AML-193 (cell line): ENCODE measurements at places on chromosomes 3 and 15.

- no peak for DNase-seq
Measured at GRCh38 chr3:114660808-114661207, 367.0 kb downstream of the TIGIT start.

GRCh38 chr3:139238281-139239030 is 105.4 kb upstream of the MRPS22 start:
- DNase-seq, result no peak

- DNase-seq, result no peak
Measured at GRCh38 chr3:190485830-190486532, 27.9 kb upstream of the IL1RAP start.

DNA sequence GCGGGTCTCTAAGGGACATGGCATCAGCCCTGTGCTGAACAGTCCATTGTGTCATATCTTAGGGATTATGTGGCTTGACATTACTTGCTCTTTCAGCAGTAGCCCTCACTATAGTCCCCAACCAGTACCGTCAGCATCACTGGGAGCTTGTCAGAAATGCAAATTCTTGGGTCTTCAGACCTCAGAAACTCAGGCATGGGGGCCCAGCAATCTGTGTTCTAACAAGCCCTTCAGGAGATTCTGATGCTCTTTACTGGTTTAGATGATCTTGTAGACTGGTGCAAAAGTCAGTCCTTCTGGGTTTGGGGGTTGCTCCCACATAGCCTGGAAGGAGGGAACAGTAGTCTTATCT is 39.0 kb upstream of the TRAK1 start:
- no peak for DNase-seq

DNA sequence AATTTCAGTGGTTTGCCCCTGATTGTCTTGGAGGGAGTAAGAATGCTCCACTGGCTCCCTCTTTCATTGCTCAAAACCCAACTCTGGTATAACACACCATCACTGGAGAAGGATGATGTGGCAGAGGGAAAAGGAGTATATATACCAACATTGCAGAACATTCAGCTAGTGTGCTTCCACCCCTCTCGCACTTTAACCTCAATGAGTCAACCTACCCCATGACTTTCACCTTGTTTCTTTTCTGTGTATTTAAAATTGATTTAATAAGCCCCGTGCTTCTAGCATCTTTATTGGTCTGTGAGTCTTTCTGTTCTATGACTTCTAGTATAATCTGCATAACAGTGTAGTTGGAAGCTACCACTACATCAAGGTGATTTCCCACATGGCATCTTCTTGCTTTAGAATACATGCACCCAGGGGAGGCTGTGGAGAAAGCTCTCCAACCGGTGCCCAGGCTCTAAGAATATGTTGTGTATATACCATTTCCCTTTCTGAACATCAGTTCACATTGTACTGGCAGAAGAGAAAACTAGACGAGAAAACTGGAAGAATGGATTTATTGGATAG is 595.1 kb upstream of the TGFBR2 start:
- no peak for DNase-seq

DNA sequence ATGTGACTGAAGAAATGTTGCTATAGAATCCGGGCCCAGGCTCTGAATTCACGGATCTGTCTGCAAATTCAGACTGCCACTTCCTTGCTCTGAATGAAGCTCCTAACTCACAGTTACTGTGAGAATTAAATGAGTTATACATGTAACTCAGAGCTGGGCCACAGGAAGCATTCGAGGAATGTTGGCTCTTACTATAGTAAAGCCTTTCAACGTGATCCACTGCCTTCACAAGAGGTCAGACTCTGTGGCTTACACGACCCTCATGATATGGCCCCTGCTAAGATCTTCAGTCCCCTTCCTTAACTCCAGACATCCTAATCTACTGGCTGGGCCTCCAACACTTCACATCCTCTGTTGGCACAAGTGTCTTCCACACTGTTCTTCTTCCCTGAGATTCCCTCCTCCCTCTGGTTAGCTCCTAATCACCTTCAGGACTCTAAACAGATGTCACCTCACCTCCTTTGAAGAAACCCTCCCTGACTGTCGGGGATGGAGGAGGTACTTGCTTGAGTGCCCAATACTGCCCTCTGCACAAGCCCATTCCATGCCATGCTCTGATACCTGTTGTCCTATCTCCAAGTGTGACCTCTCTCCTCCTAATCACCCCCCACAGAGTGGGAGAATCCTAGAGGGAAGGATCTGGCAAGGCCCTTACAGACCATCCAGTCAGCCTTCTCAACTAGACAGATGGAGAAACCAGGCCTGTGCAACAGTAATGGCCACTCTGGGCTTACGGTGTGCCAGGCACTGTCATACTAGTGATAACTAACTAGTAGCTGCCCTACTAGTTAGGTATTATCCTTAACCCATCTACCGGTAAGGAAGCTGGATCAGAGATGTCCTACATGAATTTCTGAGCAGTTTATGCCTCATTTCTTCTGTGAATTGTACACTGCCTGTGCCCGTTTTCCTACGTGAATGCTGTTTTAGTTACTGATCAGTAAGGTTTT is 1.3 kb downstream of the ACTR8 start:
- DNase-seq, result no peak

DNA sequence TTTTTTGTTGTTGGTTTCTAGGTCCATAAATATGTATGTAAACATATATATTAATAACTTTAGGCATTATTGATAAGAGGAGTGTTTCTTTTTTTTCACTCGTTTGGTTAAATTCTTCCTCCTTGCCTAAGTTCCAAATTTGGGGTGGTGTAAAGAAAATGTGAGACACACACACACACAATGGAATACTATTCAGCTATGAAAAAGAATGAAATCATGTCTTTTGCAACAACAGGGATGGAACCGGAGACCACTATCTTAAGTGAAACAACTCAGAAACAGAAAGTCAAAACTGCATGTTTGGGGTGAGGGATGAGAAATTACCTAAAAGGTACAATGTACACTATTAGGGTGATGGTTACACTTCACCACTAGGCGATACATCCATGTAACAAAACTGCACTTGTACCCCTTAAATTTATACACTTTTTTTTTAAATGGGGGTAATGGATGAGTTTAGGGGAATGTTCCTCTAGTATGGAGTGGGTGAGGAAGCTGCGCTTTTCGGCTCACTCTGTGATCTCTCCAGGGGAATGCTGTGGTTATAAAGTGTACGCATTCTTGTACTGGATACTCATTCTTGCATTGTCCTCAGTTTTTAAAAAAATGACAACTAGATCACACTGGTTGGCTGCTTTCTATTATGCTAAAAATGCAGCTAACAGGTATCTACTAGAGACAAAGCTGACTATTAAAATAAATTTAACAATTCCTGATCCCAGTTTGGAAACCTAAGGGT is 50.8 kb upstream of the PPARG start:
- no peak for DNase-seq

DNA sequence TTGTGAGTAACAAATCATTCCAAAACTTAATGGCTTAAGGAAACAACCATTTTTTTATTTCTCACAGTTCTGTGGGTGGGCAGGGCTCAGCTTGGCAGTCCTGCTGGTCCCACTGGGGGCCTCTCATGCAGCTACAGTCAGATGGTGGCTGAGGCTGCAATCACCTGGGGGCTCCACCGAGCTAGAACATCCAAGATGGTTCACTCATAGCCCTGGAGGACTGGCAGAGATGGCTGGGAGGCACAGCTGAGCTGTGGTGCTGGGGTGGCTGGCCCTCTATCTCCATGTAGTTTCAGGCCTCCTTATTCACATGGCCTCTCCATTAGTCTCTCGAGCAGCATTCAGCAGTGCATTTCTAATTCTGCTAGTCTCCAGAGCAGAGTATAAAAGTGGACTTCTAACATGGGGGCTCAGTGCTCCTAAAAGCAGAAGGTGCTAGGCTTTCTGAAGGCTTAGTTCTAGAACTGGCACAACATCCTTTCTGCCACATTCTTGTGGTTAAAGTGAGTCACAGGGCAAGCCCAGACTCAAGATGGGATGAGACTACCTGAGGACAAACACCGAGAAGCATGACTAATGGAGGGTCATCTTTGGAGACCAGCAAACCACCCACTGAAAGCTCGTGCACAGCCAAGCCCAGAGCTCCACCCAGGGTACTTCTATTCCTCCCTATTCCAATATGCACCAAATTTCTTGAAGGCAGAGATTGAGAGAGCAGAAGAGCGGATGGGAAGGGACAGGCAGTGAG is 6.3 kb downstream of the CAV3 start:
- DNase-seq, result no peak

DNA sequence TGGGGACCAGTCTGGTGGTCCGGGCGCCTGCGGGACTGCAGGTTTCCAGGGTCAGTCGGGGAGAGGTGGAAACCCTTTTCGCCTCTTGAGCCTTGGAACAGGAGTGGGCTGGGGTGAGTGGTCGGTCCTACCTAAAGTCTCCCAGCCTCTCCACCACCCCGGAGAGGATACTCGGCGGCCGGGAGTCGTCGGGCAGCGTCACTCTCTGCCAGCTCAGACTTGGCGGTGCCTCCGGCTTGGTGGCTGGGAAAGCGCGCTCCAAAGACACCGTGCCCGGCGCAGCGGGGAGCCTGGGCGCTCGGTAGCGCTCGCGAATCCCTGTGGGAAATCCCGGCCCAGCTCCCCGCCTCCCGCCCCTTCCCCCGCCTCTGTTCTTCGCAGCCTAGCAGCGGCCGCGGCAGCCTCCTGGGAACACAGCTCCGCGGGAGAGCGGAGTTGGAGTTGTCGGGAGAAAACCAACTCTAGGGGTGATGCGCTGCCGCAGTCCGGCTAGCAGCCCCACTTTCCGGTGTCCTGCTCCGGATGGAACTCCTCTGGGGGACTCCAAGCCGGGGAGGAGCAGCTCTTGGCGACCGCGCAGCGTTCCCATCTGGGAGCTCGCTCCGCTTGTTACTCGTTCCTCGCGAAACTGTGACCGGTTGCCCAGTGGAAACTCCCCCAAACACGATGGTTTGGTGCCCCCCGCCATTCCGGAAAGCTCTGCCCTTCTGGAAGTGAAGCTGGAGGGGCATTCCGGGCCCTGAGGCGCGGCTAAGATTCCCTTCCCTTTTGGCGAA is 1.4 kb downstream of the EPHB1 start:
- DNase-seq, result no peak

DNA sequence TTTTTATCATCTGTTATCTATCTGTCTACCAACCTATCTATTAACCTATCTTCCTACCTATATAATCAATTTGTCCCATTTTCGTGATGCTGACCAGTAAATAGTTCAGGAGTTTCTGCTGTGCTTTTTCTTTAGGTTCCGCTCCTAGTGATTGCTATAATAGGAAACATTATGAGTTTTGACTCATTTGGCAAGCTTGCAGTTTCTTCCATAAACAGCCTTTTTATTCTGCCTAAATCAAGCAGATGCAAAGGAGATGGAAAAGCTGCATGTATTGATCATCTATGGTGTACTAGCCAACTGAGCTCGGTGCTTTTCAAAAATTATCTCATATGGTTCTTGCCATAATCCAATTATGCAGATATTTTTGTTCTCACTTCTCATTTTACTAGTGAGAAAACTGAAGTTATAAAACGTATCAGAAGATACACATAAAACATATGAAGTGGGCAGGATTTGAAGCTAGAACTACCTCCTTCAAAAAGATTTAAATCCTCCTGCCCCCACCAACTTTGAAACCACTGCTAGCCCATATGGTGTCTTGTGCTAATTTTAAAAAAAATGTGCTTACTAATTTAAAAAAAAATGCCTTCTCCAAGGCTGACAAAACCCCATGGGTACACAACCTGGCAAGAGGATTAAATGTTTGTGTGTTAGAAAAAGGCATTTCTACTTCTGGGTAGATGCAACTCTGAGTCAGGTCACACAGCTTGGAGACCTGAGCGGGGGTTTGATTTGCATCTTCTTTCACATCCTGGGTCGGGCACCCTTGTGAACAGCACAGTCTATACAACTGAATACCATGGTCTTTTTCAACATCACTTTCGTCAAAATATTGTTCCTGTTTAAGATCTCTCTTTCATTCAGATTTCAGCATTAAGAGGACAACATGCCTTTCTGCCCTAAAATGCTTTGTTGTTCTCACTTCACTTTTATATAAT is 267.0 kb downstream of the CHL1 start:
- no peak for DNase-seq

GRCh38 chr3:172557515-172558220 is 34.4 kb upstream of the TNFSF10 start:
- peak; percentile 26 for DNase-seq

GRCh38 chr3:116103868-116104530 is 341.3 kb downstream of the LSAMP start:
- no peak for DNase-seq

DNA sequence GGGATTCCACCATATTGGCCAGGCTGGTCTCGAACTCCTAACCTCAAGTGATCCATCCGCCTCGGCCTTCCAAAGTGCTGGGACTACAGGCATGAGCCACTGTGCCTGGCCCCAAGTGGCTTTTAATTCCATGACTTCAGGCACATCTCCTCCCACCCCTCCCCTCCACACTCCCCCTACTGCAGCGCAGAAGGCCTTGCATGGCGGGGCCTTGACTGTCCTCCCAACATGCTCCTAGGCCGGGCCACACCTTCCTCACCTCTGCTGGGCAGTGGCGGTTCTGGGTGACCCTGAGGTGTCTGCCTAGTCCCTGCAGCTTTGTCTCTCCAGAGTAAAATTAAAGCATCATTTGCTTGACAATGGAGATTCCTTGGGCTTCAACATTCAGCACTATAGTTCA is 6.9 kb downstream of the LYSMD4 start:
- DNase-seq, result no peak

DNA sequence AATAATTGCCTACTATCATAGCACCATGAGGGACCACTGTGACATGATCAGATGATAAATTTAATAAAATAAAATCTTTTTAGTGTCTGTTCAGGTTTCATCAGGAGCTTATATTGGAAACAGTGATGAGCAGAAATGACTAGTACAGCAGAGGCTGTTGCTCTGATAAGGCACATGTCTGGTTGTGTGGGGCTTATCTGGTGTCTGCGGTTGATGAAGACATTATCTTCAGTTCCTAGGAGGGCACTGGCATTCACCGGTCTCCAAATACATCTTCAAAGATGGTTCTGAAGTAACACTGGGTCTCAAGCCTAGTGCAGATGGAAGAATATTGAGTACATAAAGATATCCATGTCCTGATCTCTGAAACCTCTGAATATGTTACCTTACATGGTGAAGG is 125.3 kb downstream of the SUCNR1 start:
- DNase-seq, result no peak

- DNase-seq, result peak; percentile 46
Measured at GRCh38 chr3:113898892-113899291, 48.9 kb upstream of the ZDHHC23 start.

GRCh38 chr3:168885028-168885427 is 778.5 kb downstream of the MECOM start:
- no peak for DNase-seq

DNA sequence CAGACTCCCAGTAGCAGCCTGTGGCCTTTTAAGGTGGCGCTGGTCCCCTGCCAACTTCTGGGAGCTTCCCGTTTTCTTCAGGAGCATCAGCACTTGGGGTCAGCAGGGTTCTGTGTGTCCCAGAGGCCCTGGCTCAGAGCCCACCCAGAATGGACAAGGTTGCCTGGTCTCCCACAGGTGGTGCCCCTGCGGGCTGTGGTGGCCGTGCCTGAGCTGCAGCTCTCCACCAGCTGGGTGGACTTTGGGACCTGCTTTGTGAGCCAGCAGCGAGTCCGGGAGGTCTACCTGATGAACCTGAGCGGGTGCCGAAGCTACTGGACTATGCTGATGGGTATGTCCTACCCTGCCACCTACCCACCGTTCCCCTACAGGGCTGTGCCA is 15.5 kb downstream of the ACAA1 start:
- DNase-seq, result no peak
